ENCODE measurements at places on chromosomes 6 and 20.

DNA sequence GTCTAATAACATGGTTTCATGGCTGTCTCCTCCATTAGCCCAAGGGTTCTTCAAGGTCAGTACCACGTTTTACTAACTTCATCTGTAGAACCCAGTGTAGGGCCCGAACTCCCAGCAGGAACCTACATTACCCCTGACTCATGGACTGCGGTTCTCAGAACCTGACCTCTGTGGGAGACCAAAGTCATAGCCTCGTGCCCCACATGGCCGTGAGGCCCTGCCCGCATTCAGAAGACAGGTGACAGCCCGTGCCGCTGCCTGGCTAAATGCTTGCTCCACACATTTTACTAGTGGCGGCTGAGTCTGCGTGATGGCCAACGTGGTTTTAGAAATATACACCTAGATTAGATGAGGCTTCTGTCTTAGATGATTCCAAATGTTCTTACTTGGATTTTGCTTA is 94.9 kb downstream of the CDH4 start:
- no peak for DNase-seq

DNA sequence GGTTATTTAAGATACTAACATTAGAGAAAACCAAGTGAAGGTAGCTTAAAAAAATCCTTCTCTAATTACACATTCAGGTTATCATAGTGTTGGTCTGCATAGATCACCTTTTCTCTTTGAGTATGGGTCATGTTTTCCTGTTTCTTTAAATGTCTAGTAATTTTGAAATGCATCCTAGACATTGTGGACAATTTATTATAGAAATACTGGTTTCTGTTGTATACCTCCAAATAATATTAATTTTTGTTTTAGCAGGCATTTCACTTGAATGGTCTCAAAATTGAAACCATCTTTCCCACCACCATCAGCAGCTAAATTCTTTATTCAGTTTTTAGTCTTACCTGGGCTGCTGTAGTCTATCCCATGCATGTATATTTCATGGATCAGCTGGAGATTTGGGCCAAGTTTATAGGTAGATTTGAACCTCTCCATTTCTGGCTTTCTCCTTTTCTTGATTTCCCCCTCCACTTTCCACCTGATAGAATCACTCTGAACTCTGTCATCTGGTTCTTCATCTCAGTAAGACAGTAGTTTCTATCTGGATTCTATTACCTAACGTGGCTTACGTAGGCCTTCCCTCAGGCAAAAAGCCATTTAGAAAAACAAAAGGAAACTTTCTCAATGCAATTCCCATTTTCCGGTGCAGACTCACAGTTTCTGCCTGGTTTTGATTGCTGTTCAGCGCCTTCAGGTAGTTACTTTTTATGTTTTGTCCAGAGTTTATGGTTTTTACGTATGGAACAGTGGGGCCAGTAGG is 52.3 kb downstream of the ZFAND3 start:
- DNase-seq, result no peak

GRCh38 chr6:30200551-30201281 is 12.5 kb downstream of the TRIM26 start:
- DNase-seq, result no peak

DNA sequence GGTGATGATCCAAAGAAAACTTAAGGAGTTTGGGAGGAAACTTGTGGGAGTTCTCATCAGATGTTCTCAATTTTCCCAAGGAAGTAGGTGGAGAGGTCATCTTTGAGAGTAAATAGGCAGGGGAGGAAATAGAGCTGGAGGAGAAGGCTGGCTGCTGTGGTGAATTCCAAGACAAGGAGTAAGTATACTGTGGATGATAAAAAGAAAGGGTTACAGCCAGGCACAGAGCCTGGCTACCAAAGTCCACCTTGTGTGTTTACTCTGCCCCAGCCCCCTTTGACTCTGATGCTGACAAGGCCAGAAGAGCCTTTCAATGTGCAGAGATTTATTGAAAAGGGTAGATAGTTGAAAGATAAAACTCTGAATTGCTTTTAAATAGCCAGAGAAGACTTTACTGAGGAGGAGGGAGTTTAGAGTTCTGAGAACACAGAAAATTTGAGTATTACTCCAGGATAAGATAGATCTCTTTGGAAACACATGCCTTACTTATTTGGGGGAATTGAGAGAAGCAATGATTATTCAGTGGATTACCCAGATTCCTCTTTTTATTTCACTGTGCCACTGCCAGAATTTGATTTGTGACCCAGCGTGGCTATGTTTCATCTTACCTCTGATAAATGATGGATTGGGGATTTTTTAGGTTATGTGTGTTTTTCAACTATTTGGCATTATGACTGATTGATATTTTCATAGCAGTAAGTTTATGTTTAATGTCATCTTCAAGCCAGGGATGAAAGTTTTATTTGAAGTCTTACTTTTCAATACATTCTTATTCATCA is 182.6 kb upstream of the JAG1 start:
- no peak for DNase-seq

DNA sequence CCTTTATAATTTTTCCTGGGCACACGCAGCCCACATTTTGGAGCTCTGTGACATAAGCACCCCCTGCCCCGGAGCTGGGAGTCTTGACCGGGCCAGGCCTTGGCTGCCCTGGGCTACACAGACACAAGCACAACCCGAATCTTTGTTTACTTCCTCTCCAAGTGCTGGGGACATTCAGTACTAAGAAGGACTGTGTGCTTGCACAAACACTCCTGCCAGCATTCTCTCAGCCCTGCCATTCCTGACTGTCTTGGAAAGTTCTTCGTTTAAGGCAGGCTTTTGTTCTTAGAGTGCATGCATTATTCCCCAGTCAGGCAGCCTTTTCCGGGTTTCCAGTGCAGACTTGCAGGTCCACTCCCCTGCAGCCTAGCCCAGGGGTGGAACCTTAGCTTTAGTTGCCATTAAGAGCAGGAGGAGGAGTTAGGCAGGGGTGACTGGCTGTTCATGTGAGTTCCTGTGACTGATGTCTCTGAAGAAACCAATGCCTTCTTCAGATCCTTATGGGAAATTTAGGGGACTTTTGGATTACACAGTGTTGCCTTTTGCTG is 28.6 kb downstream of the FOXO3 start:
- no peak for DNase-seq

- DNase-seq, result no peak
These were observed 21.2 kb upstream of the ASXL1 start for GRCh38 chr20:32336918-32337347.

- DNase-seq, result no peak
These were observed 791.0 kb upstream of the HS3ST5 start for GRCh38 chr6:115133790-115134189.

DNA sequence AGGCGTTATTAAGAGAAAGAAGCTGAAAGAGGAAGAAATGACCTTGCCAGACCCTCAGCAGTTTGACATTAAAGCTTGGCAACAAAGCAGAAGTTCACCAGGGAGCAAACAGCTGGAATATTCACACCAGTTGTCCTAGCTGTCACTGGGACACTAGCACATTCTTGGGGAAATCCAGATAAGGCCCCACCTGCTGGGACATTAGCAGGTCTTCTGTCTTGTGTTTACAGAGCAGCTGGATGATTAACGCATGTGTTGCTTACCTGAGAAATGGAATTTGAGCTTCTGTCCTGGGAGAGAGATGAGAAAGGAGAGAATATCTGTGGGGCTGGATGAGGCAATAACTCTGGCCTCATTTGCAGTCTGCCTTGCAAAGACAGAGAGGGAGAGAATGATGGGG is 137.6 kb upstream of the RIN2 start:
- DNase-seq, result no peak

- DNase-seq, result no peak
These were observed 35.9 kb downstream of the EPM2A start for GRCh38 chr6:145699462-145699861.

DNA sequence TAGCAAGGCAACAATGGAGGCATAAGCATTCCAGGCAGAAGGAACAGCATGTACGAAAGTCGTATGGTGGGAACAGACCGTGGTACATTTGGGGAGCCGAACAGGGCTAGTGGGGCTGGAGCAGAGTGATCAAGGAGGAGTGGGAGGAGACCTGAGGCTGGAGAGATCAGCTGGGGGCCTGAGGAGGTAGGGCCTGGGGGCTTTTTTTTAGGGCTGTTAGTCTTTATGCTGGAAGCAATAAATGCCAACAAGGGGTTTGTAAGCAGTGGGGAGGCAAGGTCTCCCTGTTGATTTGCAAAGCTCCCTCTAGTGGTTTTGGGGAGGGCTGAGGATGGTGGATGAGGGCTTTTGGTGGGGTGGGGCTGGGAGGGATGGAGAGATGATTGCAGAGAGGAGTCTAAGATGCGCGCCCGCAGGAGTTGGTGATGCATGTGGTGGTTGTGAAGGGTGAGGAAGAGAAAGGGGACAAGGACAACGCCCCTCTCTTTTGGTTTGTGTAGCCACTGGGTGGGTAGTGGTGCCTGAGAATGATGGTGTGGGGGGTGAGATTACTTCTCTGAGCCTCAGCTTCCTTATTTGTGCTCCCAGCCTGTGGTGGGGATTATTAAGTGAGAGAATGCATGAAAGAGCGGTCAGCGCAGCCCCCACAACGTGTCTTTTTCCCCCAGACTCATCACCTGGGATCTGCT is 74.1 kb upstream of the TOX2 start:
- DNase-seq, result peak; percentile 30

DNA sequence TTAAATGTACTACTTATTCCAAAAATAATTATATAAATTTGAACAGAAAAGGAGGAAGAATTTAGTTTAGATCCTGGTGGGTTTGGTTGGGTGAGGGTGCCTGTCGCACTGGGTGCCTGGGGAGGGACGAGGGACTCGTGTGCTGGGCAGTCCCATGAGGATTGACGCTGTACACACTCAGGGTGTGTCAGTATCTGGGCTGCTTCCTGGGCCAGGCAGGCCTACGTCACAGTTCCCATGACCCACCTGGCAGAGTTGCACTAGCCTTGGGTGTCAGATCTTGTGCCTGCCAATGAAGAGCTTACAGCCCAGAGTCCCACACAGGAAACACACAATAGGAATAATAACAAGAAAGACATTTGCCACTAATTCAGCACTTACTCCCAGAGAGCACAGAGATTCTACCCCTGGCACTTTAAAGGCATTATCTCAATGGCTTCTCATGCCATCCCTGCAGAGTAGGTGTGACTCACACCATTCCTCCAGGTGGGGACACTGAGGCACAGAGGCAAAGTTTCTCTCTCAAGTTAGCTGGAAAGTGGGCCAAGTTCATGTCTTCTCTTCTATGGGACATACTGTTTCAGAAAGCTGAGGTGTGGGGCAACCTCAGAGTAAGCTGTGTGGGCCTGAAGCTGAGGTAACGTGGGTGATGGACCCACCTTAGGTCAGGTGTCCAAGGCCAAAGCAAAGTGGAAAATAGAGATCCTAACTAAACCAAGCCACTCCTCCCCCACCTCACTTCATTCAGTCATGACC is 1.3 kb upstream of the SDCBP2 start:
- no peak for DNase-seq

GRCh38 chr20:52779125-52779524 is 193.0 kb upstream of the TSHZ2 start:
- DNase-seq, result no peak

- DNase-seq, result no peak
These were observed 76.9 kb downstream of the FIG4 start for GRCh38 chr6:109767961-109768360.

- DNase-seq, result no peak
These were observed 153.3 kb upstream of the ARG1 start for GRCh38 chr6:131419702-131420101.

DNA sequence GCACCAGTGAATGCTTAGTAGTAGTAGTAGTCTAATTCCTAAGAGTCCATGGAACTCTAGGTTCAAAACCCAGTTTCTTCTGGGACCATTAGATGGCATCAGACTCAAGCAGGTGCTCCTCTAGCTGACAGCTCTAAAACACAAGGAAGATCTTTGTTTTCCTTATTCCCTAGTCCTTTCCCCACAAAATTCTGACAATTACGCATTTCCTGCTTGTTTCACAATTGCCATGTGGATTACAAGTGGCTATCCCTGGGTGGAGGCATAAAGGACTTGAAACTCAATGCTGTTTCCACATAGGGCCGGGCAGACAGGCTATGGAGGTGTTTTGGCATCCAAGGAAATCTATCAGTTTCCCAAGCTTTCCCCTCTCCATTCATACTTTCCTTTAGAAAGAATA is 9.2 kb upstream of the HLA-DOB start:
- no peak for DNase-seq

DNA sequence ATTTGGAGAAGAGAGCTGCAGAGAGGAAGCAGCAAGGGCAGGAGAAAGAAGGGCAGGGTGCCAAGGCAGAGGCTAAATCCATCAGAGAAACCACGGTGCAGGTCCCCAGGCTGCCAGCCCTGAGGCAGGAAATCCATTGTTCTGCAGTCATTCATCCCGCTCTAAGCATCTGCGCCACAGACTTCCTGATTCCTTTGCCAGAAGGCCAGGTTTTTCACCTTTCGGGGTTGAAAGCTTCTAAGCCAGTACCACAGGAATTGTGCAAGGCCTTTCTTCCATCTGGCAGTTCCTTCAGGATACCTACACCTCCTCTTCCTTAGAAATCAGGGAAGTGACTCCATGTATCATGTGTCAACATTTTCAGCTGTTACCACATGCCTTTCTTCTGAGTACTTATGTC is 45.6 kb downstream of the ADGRF5 start:
- no peak for DNase-seq

DNA sequence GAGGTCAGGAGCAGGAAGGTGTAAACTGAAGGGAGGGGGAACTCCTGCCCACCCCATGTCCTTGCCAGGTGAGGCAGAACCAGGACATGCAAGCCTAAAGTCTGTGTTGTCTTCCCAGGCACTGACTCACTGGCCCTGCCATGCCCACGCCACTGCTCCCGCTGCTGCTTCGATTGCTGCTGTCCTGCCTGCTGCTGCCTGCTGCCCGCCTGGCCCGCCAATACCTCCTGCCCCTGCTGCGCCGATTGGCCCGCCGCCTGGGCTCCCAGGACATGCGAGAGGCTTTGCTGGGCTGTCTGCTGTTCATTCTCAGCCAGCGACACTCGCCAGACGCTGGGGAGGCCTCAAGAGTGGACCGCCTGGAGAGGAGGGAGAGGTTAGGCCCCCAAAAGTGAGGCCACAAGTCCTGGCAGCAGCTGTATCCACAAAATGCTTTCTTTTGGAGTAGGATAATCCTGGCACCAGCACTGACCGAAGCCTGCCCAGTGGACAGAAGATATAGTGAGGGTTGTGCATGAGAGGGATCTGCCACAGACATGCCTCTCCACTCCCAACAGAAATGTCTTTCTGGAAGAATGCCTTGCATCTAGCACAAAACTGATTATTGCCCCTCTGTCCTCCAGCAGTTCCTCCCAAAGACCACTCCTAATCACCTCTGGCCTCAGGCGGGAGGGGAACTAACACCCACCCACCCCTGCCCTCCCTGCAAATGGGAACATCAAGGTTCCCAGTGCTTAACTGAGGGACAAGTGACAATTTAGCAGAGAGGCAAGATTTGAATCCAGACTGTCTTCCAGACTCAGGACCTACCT is 812 bp downstream of the MYMX start:
- no peak for DNase-seq

- no peak for DNase-seq
These were observed 110.9 kb upstream of the AKAP12 start for GRCh38 chr6:151128763-151129370.

DNA sequence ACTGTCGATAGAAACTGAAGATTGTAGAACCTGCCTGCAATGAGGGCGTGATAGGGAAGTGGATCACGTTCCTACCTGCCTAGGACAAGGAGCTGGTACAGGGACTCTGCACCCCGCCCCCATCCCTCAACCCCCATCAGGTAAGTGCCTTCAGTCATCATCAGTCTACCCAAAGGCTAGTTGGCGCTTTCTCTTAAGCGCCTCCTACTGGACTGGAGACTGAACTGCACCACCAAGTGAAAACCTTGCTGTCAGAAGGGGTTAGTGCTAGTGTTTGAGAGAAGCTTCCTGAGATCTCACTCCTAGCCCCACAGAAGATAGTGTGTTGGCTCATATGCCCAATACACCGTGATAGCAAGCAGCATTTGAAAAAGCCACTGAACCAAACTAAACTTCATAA is 706.5 kb upstream of the MAN1A1 start:
- no peak for DNase-seq

Measured in activated CD8-positive, alpha-beta memory T cell treated with anti-CD3 and anti-CD28 coated beads, Interleukin-2, amount 50 U/mL, for 4 hours (primary cell).